HCEC 1CT (cell line): ENCODE measurements at places on chromosomes 5 and 9.

- no peak for DNase-seq
Measured at GRCh38 chr9:136111910-136112309, 6.8 kb downstream of the TMEM250 start.

- DNase-seq, result no peak
Measured at GRCh38 chr5:179733772-179734126, 1.1 kb downstream of the MAML1 start.

GRCh38 chr5:101424530-101425175 lies 521.6 kb upstream of the ST8SIA4 start:
- DNase-seq, result peak; percentile 93

DNA sequence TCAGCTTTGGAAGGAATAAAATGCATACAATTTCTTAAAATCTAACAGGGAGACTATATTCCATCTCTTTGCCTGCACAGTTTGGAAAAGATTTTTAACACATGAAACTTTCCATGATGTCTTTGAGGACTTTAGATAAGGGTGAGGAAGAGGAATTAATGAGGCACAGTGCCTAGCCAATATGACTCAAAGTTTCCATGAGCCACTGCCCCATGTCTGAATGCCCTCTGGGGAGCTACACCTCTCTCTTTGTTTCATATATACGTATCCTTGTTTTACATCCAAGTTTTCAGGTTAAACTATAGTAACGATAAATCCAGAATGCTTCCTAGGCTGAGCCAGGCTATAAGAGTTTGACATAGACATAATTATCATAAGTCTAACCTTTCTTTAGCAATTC lies 349.3 kb upstream of the TLE4 start:
- DNase-seq, result peak; percentile 15

DNA sequence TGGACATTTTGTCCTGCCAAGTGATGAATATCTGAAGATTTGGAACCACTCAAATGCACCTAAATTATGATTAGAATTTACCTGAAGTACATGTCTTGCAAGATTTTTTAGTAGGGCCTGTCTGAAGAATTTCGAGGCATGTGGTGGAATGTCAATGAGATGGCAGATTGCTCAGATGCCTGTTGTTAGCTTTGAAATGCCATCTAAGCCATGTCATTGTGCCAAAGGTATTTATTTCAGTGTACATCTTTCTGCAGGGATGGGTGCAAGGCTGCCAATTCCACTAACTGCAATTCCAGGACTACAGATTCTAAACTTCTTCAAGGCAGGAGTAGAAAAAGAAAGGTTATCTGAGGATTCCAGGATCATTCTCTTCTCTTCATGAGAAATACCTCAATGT lies 9.1 kb upstream of the GNAQ start:
- DNase-seq, result no peak

DNA sequence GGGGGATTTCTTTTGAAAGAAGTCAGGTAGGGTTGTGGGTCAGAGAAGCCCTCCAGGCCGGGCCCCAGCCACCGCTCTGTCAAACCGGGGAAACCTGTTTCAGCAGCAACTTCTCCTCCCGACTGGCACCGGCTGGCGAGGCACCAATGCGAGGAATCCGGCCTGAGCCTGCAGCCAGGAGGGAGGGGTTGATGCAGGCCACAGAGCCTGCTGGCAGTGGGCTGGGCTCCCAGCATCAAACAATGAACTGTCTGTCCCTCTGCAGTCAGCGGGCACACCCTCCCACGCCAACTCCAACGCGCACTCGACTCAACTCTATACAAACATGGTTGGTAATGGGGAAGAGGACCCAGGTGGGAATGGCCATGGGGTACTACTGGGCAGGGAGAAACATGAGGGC lies 12.1 kb downstream of the PCDH1 start:
- no peak for DNase-seq

- no peak for DNase-seq
Measured at GRCh38 chr9:103530934-103531333, 535.8 kb downstream of the CYLC2 start.

DNA sequence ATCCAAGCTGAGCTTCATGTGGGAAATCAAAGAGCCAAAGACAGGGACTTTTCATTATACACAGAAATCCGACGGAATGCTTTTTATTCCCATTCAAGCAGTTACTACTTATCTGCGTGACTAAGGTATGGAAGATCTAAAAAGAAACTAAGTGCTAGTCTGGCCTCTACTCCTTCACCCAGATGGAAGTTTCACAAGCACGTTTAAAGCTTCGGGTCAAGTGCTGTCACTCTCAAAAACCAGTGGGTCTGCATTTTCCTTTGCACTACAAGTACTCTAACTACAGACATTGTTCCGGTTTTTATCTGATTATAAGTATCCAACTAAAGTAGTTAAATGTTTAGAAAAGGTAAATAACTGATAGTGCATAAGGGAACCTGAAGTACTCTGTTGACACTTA lies 13.7 kb upstream of the MTAP start:
- no peak for DNase-seq

- no peak for DNase-seq
Measured at GRCh38 chr5:1950708-1951103, 68.0 kb upstream of the IRX4 start.

GRCh38 chr5:1334831-1335539 lies 9.9 kb downstream of the CLPTM1L start:
- no peak for DNase-seq

- no peak for DNase-seq
Measured at GRCh38 chr5:111937094-111937493, 180.1 kb upstream of the NREP start.

DNA sequence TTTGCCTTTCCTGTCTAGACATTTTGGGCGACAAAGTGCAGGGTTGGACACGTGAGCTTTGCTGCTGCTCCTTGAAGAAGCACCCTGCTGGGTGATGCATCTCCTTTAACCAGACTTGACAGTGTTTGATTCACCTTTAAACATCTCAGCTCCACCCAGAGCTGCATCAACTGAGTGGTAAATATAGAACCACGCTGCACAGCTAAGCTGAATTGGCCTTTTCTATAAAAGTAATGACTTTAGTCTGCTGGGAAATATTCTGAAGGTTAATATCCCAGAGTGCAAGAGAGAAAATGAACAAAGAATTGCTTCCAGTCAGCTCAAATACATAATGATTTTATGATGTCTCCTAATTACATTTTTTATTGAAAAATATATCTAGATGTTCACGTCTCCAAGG lies 264.3 kb upstream of the ADCY2 start:
- no peak for DNase-seq
